Renal cortex interstitium (tissue), 15 donors: ENCODE measurements at places on chromosomes 7 and 10. TPM values are rescaled to one million over a fixed set of nuclear protein-coding genes. Genes with fewer than 3 reads are reported as not detected.

DNA sequence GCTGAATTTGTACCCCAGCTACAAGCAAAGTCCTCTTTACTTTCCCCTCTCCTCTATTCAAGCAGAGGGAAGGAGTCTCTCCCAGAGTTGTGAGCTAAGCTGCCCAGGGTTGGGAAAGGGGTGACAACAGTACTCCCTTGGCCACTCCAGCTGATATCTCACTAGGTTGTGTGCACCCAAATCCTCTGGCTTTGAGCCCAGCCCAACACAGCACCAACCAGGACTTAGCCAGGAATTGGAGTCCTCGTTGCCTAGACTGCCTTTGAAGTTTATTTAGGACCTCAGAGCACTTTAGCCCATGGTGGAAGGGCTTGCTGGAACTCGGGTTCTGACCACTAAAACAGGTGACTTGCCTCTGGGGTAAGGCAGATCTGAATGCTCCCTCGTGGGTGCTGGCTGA, 35.7 kb upstream of the DYNC1I1 start:
- no peak for DNase-seq

DNA sequence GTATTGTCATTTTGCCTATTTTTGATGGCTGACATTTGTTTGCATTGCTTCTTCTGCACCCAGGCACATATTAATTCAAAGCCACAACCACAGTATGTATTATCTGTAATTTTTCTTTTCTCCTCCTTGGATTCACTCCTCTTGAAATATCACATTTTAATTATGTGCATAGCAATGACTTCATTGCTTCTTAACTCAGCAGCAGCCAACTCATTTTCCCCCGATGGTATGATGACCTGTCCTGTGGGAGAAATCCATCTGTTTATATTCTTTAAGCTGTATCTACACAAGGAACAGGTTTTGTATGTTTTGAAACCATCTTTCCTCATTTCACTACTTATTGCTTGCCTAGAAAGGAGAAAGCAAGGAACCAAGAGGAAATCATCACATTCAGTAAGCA, 588.8 kb downstream of the INHBA start:
- no peak for DNase-seq

ADARB2 gene
- polyA plus RNA-seq, result 2.1 TPM

GRCh38 chr7:96658022-96658412, 51.6 kb downstream of the SEM1 start:
- DNase-seq, result no peak

DNA sequence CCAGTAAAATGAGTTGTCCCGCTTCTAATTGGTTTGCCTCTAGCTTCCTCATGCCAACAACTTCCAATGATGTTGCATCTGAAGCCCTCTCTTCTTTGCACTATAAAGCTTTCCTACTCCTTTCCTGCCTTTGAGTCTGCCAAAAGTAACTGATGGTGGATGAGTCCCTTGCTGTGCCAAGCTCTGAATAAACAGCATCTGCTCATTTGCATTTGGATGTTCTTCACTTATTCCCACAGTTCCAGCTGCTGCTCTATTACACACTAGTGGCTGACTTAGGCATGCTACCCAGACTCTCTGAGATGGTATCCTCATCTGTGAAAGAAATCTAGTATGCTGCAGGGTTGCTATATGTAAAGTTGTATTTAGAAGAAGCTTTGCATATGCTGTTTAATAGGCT, 24.9 kb downstream of the SFR1 start:
- no peak for DNase-seq

- no peak for DNase-seq
These were observed 1139.4 kb downstream of the XPNPEP1 start for GRCh38 chr10:108783897-108784296.

SEPTIN14 gene
- 0.57 TPM for polyA plus RNA-seq

- no peak for DNase-seq
These were observed 106.8 kb upstream of the FAM133B start for GRCh38 chr7:92697012-92697411.
